ENCODE measurements at places on chromosomes 3 and 15. TPM values are rescaled to one million over a fixed set of nuclear protein-coding genes. Genes with fewer than 3 reads are reported as not detected.
A peak's percentile ranks its signal among the peaks of the same experiment; 100 is the strongest.

The CAV3 gene
- not detected for total RNA-seq

The PPARG gene
- 1.7 TPM for total RNA-seq

- peak; percentile 88 for DNase-seq
Observed at GRCh38 chr3:50583897-50584296, 14.6 kb downstream of the HEMK1 start.

DNA sequence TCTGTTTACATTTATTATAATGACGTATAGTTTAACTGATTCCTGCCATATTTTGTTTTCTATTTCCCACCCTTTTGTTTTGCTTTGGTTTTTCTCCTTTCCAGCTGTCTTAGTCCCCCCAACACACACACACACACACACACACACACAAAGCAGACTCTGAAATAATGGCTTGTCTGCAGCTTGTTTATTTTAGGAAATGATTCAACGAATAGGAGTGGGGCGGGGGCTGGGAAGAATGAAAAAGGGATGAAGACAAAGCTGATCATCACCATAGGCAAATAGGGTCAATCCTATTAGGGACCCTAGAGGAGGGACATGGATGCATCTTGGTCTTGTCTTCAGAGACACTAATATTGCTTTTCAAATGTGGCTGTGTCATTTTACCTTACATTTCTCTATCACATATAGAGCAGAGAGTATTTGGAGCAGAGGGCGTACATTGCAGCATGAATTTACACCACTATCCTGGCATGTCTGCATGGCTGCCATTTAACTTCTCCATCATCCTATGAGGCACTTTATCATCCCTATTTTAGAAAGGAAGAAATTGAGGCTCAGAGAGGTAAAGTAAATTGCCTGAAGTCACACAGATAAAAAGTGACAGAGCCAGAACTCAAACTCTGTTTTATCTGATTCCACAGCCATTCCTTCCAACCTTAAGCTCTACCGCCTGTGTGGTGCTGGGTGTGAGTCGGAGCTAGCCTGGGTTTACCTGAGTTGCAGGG is 147.2 kb upstream of the TPM1 start:
- no peak for DNase-seq
